ENCODE measurements at places on chromosomes 4 and X.
A peak's percentile ranks its signal among the peaks of the same experiment; 100 is the strongest.

DNA sequence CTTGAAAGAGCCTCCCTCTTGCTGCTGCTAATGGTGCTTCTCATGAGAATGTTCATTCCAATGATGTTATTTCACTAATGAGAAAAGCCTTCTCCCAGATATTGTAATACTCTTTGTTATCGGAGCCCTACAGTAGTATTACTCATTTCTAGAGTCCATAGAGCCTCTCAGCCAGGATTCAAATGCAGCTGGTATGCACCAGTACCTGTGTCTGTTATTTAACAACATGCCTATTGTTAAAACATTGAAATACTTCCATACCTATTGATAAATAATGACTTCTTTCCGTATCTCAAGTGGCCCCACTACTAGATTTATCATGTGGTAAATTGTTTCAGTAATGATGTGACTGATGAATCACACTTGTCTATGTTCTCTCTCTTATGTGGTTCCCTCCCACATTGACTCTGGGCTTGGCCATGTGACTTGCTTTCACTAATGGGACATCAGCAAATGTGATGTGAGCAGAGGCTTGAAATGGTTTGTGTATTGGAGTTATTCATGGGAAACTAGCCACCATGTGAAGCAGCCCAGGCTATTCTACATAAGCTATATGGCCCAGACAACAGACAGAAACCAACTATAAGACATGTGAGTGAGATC is 207.6 kb downstream of the THOC2 start:
- peak; percentile 7 for DNase-seq

GRCh38 chrX:64195862-64196261 is 9.6 kb downstream of the AMER1 start:
- no peak for DNase-seq

DNA sequence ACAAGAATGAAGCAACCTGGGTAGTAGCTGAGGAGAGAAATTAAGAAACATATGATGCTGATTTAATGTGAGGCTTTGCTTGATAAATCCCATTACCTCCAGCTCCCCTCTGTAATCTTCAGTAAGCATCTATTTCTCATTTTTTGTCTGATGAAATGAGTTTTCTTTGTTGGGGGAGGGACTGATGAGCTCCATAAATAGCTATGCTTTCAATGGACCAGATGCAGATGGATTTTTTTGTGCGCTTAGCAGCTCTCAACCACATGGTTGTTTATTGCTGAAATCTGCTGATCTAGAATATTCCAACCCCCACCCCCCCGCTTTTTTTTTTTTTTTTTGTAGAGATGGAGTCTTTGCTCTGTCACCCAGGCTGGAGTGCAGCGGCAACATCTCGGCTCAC is 1082.0 kb downstream of the RAPGEF2 start:
- DNase-seq = no peak

- no peak for DNase-seq
Measured at GRCh38 chr4:59024257-59024656, 1914.1 kb upstream of the IGFBP7 start.
